GM18507 (cell line): ENCODE measurements at places on chromosomes 2 and 18.

DNA sequence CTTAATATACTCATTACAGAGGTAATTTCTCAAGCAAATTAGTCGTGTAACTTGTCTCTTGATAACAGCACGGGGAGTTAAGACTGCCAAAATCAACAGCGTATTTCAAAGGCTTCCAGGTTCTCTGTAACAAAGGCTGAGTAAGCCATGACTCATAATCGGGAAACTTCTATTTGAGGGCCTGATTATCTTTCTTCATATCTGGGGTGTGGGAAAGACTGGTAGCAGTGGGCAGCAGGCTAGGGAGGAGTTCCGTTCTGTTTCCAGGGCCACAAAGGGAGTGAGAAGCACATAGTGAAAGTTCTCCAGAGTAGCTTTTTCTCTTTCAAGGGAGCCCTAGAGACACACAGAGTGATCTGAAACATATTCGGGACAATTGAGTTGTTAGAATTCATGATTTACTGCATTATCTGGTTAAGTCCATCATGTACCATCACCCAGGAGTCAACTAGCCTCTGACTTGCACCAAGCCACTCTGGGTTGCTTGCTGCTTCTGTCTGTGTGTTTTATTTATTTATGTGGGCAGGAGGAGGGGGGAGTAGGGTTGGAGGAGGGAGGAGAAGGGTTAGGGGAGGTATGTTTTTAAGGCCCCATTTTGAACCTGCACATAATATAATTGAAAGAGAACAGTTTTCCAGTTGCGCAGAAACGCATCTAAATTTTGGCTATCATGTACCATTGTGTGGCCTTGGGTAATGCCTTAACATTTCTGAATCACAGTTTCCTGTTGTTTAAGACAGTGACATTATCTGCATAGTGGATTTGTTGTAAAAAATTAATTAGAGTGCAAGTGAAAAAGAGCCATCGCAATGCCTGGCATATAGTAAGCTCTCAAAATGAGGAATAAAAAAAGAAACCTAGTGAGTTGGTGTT, 80.5 kb upstream of the ITPRID2 start:
- no peak for DNase-seq

DNA sequence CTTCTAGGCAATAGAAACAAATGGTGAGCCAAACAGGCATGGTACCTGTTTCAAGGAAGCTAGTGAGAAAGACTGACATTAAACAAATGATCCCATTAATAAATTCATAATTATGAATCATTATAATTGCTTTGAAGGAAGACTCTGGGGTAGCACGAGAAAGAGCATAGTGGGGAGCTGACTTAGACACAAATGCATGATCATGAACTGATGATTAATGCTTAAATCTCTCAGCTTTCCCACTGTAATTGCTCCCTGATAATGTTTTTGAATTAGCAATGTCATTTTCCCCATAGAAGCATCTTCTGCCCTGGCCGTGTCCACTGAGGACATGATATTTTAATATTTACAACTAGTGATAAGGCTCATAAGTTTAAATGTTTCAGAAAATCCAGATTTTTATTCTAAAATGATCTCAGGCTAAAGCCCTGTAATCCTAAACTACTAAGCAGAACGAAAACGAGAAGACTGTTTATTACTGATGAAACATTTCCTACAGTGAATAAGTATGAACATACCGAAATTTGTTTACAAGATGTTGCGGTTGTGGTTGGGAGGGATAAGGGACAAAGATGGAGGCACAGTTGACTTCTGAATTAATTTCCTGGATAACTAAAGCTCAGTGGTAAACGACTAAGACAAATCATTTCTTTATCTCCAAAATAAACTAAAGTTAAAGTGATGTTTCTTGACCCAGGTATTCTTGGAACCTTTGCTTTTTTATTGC, 47.3 kb upstream of the TACR1 start:
- DNase-seq, result no peak

DNA sequence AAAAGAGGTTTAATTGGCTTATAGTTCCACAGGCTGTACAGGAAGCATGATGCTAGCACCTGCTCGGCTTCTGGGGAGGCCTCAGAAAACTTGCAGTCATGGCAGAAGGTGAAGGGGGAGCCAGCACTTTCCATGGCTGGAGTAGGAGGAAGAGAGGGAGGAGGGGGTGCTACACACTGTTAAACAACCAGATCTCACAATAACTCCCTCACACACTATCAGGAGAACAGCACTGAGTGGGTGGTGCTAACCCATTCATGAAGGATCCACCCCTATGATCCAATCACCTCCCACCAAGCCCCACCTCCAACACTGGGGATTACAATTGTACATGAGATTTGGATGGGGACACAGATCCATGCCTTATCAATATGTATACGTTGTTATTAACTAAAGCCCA, 85.1 kb downstream of the PPP1R1C start:
- DNase-seq, result no peak

DNA sequence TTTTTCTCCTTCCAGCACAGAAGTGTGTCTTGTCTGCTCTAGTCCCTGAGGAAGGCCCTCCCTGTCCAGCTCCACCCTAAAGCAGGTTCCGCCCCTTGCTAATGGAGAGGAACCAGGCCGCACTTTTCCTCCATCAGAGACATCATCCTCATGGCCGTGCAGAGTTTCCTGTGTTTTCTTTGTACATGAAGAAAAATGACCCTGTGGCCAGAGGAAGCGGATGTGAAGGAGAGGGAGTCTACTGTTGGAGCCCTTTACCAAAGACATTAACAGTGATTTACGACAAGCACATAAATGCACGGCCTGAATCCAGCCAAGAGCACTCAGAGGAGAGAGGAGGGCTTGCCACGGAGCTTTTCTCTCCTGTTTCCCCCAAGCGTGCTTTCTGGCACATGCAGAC, 109.5 kb downstream of the RNF144A start:
- no peak for DNase-seq

DNA sequence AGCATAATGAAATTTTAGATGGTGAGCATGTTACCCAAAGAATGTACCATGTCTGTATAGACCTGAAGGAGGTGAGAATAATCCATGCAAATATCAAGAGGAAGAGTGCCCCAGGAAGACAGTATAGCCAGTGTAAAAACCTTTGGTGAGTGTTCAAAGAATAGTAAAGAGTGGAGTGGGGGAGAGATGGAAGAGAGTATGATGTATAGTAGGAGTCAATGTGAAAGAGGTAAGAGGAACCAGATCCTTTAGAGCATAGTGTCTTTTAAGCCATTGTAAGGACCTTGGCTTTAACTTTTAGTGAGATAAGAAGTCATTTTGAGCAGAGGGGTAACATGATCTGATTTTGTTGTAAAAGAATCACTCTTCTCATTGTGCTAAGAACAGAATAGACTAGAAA, 1052.3 kb upstream of the ZEB2 start:
- no peak for DNase-seq

GRCh38 chr2:20516646-20517341, 69.9 kb downstream of the RHOB start:
- DNase-seq, result peak; percentile 64

DNA sequence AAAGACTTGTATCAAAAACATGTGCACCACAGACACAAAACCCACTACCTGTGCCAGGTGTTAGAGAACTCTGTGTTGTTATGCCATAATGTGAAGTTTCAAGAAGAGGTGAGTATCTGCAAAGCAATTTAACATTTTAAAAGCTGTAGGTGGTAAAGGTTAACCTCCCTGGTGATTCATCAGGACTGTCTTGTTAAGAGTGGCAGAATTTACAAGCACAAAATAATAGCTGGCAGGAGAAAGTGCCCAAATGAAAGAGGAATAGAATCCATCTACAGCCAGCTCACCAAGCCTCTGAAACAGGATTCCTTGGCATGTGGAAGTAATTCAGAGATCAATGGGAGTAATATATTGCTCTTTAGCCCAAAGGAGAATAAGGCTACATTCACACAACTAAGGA, 230.7 kb downstream of the AFF3 start:
- DNase-seq, result no peak

GRCh38 chr18:59431131-59431530, 72.1 kb upstream of the LMAN1 start:
- no peak for DNase-seq

DNA sequence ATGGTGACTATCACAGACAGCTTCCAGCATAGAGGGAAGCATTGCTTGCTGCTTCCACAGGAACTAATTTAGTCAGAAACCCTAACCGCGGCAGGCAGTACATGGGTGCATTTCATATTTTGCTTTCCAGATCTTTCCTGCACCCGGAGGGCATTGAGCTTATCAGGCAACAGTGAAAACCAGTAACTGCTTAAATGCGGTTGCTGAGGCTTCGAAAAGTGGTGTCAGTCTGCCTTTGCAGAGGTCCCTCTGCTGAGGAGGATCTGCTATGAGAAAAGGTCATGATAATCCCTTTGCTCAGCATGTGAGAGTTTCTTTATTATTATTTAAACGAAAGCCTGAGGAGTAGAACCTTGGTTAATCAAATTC, 44.6 kb upstream of the ROCK2 start:
- DNase-seq, result no peak

DNA sequence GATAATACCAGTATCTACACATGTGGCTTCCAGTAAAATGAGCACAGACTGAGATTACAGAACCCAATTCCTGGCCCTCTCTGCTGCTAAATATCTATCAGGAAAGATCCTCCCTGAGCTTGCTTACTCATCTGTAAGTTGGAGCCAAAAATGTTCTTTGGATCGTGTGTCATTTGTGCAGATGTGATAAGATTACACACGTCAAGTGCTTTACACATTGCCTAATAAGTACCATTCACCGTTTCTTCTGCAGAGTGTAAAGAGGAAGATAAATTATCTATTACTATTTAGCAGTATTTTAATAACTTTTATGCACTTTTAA, 23.2 kb upstream of the SLC20A1 start:
- no peak for DNase-seq

DNA sequence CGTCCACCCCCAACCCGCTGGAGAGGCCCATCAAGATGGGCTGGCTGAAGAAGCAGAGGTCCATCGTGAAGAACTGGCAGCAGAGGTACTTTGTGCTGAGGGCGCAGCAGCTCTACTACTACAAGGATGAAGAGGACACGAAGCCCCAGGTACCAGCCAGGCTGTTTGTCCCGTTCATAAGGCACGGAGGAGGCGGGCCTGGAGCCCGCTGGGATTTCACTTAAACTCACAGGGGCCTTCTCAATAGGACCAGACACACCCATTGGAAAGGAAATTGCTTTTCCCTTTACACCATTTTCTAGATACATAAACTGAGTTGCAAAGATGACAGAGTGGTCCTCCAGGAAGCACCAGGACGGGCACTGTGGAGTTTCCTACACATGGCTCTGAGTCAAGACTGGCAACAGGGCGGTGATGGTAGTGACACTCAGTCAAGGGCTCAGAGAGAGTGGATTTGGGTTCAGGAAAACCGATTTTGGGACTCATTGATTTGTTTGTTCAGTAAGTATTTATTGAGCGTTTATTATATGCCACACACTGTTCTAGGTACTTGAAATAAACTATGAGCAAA, 40.7 kb downstream of the ARHGAP25 start:
- DNase-seq, result no peak

DNA sequence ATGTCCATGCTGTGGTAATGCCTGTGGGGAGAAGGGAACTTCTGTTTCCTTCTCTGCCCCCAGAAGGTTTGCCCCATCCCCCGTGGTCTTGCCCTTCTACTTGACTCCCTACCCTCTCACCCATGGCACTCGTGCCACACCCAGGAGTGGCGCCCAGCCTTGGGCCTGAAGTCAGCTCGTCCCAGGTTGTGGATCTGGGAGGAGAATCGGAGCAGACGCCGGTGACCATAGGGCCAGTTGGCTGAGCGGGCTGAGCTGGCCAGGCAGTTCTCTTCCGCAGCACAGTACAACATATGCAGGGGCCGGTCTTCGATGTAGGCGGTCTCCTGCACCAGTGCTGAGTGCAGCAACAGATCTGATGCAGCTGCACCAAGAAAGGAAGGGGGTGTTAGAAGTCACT, 4.7 kb downstream of the HTRA2 start:
- DNase-seq, result no peak
